ENCODE measurements at places on chromosomes 12 and 14.

DNA sequence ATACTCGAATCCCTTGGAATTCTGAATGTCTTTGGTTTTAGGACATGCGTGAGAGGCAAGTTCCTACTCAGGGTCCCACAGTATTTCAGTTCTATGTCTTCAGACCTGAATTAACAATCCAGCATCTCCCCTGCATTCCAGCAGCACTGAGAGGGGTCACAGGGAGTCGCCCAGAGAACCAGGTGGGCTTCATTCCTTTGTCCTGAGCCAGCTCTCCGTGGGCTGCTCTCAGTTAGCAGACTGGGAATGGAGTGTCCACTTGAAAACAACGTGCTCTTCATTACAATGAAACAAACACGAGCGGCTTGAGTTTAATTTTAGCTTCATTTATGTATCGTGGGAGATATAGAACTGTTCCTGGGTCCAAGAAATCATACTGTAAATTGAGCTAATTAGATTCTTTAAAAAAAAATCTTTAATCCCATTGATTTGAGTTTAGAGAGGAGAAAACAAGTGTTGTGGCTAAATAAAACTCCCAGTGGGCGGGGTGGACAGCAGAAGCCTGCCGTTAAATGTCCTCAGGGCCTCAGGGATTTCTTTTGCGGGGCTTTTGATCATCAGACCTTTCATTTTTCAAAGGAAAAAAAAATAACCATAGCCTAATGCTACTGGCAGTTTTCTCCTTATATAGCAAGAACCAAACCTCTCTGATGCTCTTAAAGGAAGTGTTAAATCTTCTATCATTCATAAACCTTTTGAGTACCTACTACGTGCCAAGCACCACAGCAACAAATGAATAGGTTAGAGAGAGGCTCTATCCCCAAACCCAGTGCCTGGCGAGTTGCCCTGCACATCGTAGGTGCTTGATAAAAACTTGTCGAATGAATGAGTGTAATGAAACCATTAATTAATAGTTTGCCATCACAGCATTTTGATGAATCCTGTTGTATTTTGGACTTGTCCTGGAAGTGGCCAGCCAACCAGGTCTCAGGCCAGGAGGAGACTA lies 140.4 kb downstream of the CHST11 start:
- no peak for DNase-seq

DNA sequence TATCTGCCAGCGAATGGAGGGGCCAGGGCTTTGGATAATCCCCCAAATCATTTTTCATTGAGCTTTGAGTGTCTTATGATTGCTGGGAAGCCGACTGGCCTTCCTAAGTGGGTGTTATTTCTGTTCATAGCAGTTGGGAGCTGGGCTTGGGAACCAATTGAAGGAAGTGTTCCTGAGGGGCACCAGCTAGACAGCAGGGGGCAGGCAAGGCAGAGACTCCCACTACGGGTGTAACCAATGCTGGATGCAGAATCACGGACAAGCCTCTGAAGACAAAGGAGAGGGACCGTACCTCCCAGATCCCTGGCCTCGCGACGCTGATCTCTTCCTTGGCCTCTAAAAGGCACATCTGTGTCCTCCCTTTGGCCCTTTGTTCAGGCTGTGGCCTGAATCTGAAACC lies 149.0 kb upstream of the PRMT8 start:
- DNase-seq: no peak

DNA sequence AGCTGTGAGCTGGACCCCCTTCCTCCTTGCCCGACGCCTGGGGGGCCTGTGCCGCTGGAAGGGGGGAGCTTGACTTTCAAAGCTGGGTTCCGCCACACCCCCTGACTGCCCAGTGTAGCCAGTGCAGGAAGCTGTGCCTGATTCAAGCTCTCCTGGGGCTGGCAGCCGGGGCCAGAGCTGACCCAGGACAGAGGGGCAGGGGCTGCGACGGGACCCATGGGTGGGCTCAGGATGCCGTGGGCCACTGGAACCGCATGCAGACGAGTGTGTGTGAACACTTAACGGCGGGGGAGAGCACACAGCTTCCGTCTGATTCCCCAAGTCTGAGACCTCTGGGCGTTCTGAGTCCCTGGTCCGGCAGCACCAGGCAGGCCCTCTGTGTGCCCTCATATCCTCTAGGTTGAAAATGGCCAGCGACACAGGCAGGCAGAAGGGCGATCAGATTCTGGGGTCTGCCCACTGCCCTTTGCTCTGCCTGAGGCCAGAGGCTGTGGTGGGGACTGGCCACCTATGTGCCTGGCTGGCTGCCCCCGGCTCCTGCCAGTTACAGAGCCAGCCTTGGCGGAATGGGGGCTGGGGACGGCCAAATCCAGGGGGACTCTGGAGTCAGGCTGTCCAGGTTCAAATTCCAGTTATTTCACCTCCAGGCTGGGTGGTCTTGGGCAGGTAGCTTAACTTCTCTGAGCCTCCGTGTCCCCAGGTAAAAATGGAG lies 54.0 kb downstream of the CYP46A1 start:
- no peak for DNase-seq

DNA sequence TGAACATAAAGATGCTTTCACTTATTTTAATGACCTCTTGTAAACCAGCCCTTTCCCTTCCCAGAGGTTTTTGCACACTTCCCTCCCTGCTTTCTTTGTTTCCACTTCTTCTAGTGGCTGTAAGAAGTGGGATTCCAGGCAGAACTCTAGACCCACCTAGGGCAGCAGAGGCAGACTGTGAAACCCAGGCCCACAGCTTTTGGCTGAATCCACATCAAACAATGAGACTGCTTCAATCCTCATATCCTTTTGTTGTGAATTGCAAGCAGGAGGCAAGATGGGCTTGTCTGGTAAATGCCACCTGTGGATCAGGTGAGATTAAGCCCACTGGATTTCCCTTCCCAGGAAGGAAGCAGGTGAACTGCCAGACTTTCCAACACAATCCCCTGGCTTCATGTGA lies 12.8 kb downstream of the CCDC177 start:
- no peak for DNase-seq

GRCh38 chr14:39266525-39266870 lies 32.8 kb downstream of the MIA2 start:
- DNase-seq: peak; percentile 36

GRCh38 chr14:68854421-68854820 lies 61.6 kb upstream of the ZFP36L1 start:
- no peak for DNase-seq

DNA sequence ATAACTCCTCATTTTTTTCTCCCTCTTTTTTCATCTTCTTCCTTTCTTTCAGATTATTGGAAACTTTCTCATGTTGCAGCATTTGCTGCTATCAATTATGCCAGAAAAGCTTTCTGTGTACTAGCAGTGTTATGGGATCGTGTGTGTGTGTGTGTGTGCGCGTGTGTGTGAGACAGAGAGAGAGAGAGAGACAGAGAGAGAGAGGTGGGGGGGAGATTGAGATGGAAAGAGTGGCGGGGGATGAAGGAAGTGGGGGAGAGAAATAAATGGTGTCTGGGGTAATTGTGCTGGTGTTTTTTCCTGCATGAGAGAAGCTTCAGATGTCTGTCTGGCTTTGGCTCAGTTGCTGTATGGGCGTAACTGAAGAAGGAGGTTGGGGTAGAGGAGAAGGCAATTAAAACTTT lies 268.9 kb downstream of the RAD51B start:
- no peak for DNase-seq

DNA sequence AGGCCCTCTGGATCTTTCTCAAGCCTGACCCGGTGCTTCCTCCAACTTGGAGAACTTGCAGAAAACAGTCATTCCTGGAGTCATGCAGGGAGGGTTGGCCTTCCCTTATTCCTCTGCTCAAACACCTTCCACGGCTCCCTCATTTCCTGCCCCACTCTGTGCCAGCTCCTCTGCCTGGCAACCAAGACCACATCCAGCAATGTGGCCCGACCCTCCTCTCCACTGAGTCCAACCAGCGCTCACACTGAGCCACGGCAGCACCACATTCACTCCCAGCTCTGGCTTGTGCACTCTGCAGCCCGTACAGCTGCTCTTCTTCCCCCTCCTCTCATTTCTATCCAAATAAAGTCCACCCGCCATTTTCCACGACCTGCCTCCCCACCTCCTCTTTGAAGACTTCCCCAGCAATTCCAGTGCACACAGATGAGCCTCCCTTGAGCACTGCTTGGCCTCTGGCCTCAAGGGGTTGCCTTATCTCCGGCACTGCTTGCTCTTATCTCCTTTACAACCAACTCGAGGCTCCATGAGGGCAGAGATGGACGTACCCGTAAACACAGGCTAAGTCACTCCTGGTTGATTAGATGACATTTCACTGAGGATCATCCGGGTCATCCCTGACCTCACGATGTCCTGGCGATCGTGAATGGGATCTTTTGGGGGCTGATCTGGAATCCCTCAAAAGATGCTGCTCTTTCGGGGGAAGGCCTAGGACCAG lies 5.4 kb downstream of the PGF start:
- no peak for DNase-seq

- DNase-seq: no peak
These were observed 3.9 kb downstream of the ANKRD33 start for GRCh38 chr12:51891843-51892242.

DNA sequence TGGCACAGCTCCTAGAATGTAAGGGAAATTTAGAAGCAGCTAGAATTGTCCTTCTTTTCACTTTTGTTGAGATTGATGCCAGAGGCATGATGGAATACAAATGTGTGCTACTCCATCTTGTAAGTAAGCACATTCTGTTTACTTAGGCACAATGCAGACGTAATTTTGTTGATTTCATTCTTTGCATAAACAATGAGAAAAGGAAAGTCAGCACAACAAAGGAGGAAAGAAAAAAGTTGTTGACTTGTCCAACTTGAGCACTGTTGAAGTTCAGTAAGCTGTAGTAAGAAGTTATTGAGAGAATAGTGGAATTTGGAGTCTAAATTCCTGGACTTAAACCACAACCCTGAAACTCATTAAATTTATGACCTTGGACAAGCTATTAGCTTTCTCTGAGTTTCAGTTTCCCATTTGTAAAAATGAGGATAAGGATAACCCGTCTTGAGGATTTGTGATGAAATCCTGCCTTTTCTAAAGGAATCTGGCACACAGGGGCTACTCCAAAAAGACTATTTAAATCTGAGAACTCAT lies 19.4 kb upstream of the CNTN1 start:
- DNase-seq: no peak

DNA sequence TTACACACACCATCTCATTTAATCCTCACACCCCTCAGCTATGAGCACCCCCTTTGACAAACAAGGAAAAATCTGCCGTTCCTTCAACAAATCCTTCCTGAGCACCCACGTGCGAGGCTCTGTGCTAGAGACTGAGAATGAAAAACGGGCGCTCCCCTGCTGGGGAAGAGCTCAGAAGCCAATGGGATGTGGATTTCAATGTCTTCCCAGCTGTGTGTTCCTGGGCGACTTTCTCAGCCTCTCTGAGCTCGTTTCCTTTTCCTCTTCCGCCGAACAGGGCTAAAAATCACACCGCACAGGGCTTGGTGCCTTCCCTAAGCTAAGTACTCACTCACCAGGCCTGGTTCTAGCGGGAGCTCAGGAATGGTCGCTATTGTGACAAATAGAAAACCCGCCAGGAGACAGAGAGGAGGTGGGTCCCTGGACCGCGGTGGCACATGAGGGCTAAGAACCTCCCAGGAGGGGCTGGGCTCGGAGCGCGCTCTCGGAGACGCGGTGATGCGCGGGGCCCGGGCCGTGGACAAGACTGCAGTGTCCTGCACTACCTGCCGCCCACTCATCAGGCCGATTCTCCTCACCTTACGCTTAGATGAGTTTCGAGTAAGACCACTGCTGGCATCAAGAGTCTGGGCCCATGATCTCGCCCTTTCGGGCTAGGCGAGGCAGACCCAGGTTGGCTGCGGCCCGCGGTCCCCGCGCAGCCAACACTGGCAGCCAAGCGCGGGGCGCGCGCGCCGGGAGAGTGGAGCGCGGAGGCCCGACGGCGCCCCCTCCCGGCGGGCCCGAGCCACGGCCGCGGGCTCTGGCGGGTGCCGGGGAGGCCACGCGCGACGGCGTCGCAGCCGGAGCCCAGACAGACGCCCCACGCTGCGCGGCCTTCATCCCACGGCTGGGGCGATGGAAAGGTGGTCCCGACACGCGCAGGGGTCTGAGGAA lies 17.0 kb downstream of the ZDHHC22 start:
- no peak for DNase-seq

DNA sequence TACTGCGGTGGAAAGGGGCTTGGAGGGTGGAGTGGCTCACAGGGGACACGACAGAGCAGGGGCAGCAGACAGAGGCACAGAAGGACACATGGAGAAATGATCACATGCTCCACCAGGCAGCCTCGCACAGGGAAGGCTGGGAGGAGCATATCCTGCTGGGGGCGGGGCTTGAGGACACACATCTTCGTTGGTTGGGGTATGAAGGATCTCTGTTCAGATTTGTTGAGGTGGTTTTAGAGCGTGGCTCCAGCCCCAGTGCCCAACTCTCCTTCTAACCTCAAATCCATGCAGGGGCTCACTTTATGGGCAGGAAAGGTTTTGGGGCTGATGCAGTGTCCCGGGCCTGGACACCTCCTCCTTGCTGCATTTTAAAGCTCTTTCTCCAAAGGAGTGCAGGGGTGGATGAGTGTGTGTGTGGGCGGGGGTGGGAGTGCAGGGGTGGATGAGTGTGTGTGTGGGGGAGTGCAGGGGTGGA lies 733 bp upstream of the P3H3 start:
- peak; percentile 63 for DNase-seq

DNA sequence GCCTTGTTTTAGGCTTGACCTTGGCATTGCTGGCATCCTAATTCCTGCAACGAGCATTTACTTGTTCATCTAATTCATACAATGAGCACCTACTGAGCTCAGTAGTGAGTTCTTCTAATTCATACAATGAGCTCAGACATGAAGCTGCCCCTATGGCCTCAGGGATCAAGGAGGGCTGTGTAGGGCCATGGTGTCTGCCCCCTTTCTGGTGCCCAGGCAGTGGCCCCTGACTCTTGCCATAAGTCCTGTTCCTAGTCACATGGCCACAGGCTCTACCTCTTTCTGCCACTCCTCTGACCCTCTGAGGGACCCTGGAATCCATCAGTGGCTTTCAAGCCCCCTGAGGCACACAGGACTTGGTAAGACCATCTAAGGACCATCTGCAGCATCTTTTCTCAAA lies 148.8 kb downstream of the ZFP36L1 start:
- no peak for DNase-seq

DNA sequence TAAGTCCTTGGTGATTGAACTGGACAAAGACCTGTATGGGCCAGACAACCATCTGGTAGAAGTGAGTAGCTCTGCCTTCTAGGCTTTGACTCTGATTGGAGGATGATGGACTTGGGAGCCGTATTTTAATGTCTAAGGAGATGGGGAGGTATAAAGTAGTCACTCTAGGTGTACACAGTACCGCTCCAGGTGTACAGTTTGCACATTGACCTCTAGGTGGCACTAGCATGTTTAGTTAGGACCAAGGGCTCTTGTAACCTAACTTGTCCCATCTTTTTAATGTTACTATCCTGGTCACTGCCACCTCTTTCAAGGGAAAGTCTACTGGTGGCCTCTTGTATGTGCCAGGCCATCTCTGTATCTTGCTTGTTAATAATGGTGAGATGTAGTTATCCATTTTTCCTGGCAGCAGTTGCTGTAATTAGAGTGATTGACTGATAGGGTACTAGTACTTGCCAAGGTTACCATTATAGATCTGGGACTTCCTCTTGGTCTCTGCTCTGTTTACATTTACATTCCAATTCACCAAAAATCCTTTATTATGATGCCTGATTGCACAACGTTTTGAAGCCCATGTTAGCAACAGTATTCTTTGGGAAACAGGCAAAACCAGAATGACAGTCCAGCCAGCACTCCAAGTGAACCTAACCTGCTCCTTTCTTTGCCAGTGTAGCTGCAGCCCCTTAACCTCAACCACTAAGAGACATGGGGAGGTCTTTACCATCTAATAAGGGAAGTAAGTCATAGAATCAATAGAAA lies 3.6 kb downstream of the SMARCD1 start:
- DNase-seq: peak; percentile 40

GRCh38 chr14:68865542-68865941 lies 72.7 kb upstream of the ZFP36L1 start:
- no peak for DNase-seq
